ENCODE measurements at places on chromosomes 7 and 10. TPM values are rescaled to one million over a fixed set of nuclear protein-coding genes. Genes with fewer than 3 reads are reported as not detected.

GRCh38 chr10:132929953-132930548 lies 12.3 kb downstream of the CFAP46 start:
- DNase-seq: no peak

- DNase-seq: no peak
Observed at GRCh38 chr7:130384841-130385599, 4.7 kb downstream of the CPA1 start.

DNA sequence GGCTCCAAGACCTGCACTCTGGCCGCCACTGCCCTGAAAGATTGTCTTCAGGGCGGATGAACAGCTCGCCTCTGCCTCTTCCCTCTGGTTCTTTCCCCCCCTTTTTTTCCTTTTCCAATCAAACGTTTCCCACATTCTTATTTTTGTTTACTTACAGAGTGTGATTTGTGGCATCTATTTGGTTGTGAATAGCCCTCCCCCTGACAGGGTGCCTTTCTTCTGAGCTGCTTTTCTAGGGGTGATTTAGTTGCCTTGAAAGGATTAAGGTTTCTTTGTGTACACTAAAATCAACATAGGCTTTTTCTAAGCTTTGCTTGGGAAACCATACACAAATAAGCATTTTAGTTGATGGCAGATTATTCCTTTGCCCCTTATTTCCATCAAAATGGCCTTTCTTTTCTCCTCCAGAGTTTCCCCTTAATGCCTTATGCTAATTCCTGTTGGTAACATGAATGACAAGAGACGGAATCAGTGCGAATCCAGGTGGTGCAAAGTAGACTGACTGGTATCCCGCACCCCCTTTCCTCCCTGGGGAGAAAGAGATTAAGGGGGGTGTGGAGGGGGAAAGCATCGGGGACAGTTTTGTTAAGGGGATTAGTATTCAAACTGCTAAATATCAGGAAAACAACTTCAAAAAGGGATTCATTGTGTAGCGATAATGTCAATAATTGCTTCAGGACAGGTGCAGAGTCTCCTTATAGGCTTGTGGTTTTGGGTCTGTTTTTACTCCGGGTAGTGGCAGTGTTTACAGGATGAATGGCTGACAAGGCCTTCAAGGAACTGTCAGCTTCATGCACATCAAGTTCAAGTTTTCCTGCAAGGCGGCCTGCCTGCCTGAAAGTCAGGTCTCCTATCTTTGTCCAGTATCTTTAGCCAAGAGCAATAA lies 431.6 kb upstream of the GALNT17 start:
- DNase-seq: no peak

- DNase-seq: no peak
Observed at GRCh38 chr7:103934508-103934907, 55.0 kb downstream of the RELN start.

- no peak for DNase-seq
Observed at GRCh38 chr10:21125471-21126228, 228.5 kb upstream of the NEBL start.

DNA sequence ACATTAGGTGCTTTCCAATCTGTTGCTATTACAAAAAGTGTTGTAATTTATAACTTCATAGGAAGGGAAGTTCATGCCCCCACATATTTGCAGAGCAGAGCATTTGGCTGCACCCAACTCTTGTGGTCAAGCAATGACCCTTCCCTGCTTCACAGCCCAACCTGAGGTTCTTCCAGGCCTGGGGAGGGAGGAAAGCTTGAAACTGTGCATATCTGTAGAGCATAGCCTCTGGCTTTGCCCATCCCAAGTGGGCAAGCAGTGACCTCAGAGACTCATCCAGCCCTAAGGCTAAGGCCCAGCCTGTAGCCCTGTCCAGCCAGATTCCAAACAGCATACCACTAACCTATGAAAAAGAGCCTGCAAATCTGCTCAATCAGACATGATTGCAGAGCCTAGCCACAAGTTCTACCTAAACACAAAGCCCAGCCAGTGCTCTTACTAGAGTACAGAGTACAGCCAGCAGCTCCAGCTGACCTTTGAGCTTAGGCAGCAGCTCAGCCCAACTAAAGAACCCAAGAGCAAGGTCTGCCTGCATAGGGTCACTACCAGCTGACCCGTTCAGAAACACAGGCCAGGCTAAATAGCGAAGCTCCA lies 14.4 kb upstream of the GSTK1 start:
- DNase-seq: no peak

- DNase-seq: no peak
Observed at GRCh38 chr10:10055656-10056442, 961.8 kb upstream of the CELF2 start.

GRCh38 chr10:127735156-127735555 lies 1.8 kb upstream of the FOXI2 start:
- no peak for DNase-seq

- no peak for DNase-seq
Observed at GRCh38 chr7:155380976-155381851, 76.7 kb upstream of the EN2 start.

DNA sequence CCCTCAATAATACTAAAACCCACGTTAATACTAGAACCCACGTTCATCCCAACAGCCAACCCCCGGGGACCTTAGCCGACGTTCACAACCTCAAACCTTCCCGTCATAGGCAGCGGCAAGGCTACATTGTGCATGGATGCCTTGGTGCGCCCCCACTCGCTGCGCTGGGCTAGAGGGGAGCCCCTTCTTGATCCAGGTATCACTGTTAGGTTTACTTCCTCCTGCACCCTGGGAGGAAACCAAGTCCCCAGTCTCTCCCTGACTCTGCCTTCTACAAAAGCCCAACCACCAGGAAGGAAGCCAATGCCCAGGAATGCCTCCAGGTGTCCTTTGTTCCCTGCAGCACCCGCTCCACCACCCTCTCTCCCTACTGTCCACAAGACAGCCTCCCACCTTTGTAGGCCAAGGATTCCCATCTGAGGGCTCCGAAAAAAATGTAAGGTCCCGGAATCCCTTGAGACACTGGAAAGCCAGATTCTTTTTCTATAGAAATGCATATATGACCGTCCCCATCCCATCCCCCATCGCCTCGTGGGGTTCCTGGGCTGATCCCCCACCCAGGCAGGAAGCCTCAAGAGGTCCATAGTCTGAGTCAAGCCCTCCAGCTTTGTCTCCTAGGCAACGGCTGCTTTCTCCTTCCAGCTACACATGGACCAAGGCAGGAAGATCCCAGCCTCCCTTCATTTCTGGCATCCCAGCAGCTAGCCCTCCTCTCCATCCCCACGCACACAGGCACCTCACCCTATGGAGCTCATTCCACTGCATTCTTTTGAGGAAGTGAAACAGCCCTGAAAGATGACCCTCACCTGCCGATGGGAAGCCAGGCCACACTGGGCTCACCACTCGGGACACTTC lies 25.2 kb downstream of the CTBP2 start:
- no peak for DNase-seq

DNA sequence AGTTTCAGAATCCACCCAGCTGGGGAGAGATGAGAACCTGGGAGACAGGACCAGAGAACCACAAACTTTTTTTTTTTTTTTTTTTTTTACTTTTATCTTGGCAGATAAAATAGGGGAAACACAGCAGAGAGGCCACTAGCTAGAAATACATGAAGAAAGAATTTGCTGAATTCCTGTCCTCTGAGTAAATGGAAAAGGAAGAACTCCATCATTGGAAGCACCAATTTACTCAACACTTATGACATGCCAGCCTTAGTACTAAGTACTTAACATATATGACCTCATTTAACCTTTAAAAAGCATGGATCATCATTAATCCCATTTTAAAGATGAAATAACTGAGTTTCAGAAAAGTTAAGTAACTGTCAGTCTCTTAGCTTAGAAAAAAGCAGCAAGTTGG lies 343.0 kb upstream of the NPSR1 start:
- no peak for DNase-seq

DNA sequence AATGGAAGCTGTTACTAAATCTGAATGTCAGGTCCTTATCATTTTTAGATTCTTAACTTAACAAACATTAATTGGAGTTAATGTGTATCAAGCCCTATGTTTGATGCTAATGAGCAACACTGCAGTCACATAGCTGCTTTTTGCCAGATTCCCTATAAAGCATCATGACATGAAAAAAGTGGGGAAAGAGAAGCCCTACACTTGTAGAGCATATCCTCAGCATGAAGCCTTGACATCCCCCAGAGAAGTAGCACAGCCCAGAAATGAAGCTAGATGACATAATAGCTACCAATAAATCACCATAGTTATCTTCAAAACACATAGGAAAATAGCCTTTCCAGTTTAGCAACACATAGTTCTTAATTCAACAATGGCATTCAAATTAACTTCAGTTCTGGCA lies 49.2 kb upstream of the CDK1 start:
- no peak for DNase-seq

GRCh38 chr10:118209215-118209614 lies 132.9 kb downstream of the FAM204A start:
- DNase-seq: no peak

GRCh38 chr10:53904506-53905241 lies 896.4 kb downstream of the PCDH15 start:
- no peak for DNase-seq

DNA sequence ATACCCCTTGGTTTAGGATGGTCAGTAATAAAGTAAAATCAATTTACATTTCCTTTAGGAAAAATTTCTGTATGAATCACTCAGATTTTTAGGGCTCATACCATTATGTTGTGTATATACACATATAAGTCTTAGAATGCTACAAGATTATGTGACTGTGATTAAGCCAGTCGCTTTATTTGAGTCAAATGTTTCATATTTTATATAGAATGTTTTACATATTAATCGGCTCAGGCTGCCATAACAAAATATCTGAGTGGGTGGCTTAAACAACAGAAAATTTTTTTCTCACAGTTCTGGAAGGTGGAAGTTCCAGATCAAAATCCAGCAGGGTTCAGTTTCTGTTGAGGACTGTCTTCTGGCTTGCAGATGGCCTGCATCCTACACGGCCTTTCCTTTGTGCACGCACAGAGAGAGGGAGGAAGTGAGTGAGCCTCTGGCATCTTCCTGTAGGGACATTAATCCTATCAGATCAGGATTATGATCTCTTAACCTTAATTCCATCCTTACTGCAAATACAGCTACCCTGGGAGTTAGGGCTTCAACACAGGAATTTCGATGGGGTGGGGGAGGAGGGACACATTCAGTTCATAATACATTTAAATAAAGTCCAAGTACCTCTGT lies 198.0 kb downstream of the PHF14 start:
- DNase-seq: no peak

- DNase-seq: no peak
Observed at GRCh38 chr10:129704786-129705525, 237.9 kb downstream of the MGMT start.

GRCh38 chr10:48627984-48628609 lies 23.2 kb upstream of the ARHGAP22 start:
- no peak for DNase-seq

DNA sequence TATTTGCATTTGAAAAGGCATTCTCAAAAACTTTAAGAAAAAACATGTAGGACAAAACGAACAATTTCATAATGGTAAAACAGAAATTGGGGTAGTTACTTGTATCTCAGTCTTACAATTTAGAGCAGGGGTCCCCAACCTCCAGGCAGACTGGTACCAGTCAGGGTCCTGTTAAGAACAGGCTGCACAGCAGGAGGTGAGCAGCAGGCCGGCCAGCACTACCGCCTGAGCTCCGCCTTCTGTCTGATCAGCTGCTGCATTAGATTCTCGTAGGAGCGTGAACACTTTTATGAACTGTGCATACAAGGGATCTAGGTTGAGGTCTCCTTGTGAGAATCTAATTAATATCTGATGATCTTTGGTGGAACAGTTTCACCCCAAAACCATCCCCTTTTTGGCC lies 77.3 kb downstream of the SEMA3A start:
- DNase-seq: no peak

GRCh38 chr10:1788401-1788800 lies 51.1 kb upstream of the ADARB2 start:
- DNase-seq: no peak

GRCh38 chr10:55837273-55837672 lies 523.8 kb downstream of the ZWINT start:
- DNase-seq: no peak

- no peak for DNase-seq
Observed at GRCh38 chr10:110378533-110379108, 73.9 kb upstream of the SMNDC1 start.

DNA sequence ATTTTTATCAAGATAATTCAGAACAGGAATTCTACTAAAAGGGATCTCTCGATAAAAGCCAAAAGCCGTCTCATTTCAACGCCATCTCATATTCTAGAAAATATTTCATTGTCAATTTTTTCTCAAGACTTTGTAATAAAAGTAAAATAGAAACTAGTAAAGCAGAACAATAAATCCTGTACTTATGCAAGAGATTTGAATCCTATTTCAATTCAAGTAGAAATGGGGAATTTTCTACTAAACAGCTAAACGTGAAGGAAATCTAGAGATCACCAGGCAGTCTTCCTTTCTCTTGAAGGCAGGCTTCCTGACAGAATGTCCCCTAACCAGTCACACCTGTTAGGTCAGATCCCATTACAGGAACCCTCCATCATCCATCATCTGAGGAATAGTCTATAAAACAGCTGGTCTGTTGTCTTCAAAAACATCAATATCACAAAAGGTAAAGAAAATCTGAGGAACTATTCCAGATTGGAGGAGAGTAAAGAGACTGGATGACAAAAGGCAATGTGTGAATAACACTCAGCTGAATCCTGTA lies 23.7 kb downstream of the USP6NL start:
- no peak for DNase-seq

DNA sequence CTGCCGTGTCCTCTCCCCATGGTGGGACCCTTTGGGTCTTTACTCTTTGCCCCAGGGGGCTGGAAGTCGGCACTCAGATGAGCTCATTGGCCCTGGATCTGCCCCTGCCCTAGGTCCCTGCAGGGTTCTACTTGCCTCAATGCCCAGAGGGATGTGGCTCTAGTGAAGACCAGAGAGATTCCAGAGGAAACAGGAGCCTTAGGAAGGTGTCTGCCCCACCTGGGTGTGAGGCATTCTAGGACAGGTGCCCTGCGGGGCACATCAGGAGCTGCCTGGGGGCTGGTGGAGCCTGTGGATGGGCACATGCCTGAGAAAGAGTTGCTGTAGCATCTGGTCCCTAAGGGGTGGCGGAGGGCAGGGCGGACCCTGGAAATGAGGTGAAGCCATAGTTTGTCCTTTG lies 128.6 kb downstream of the ADCY1 start:
- DNase-seq: no peak

DNA sequence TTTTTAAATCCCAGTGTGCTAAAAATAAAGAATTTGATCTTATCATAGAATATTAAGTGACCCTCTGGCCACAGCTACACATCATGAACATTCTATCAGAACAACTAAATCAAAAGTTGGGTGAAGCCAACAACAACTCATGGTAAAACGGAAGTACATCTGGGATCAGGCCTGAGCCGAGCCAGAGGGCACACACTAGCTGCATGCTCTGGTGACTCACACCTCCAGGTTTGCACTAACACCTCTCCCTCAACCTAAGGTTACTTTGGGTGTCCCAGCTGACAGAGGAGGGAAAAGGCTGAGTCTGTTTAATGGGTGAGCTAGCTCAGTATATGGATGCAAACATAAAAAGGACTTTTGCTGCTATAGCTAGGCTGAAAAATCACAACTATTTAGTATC lies 281.6 kb downstream of the HGF start:
- no peak for DNase-seq

The LIPJ gene
- 0.42 TPM for total RNA-seq

The PARD3 gene
- 23.5 TPM for total RNA-seq

The ZMYND11 gene
- total RNA-seq: 30.9 TPM

The WEE2 gene
- total RNA-seq: 0.05 TPM

The CHN2 gene
- 5.9 TPM for total RNA-seq

The TFEC gene
- 9.1 TPM for total RNA-seq

The NEUROD6 gene
- not detected for total RNA-seq

The CCDC146 gene
- total RNA-seq: 8.7 TPM

The SPDYE2 gene
- total RNA-seq: 0.05 TPM
